CD4-positive, CD25-positive, alpha-beta regulatory T cell (primary cell): ENCODE measurements at places on chromosomes 3 and 15. TPM values are rescaled to one million over a fixed set of nuclear protein-coding genes. Genes with fewer than 3 reads are reported as not detected.

DNA sequence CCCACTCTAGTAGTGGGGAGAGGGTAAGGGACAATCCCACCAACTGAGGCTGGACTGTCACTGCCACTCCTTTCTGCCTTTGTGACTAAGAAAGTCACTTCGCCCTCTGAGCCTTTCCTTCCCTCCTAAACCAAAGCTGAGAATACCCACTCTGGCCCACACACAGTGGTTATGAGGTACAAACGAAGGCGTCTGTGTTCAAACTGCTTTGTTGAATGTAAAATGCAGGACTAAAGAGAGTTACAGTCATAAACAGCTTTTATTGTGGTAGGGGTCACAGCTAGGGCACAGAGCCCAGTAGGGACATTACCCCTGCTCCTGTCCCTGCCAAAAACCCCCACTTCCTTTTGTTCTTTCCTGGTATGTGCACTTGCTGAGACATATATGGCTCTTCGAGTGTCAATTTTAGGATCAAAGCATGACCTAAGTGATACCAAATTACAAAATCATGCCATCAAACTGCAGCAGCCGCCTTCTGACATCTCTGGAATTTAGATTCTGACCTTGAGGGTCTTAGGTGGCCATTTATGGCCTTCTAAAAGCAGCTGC lies 45.1 kb downstream of the CTDSPL start:
- DNase-seq, result no peak

- no peak for DNase-seq
Observed at GRCh38 chr15:70437882-70438451, 325.4 kb downstream of the UACA start.

GRCh38 chr3:184506561-184506991 lies 55.0 kb upstream of the EPHB3 start:
- DNase-seq, result no peak

DNA sequence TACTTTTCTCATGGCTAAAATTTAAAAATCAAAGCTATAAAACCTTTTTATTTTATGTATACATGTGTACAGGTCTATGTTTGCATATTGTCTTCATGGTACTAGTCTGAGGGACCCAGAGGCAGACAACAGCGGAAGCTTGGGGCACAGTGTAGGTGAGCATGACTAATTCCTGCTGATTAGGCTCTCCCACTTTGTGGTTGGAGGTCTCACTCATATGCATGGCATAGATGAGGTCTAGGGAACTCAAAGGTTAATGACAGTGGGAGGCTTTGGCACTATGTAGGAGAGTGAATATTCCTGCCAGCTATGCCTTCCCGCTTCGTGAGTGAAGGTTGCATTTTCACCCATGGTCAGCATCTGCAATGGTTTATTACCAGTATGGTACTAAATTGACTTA lies 47.5 kb upstream of the AADACL2 start:
- DNase-seq, result no peak

DNA sequence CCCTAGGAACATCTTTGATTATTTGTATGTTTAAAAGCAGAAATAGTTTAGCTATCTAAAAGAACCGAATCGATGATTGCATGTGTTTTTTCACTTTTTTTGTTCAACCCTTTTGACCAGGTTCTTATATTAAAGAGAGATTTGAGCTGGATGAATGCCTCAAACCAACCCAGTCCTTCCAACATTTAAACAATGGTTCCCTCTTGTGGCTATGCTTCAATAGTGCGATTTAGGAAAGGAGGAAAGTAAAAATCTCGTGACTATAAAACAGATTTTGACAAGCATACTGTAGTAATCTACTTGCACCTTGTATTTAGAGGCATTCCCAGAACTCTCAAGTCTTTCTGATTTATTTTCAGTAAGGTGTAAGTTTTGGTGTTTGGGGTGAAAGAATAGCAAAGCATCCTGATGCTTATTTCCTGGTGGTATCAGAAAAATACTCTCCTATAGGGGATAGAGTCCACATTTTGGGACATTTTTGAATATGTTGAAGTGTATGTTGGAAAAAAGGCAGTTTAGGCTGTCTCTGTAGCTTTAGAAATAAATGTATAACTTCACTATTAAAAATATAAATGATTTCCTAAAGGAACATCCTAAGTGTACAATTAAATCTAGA lies 159.6 kb upstream of the KCNH8 start:
- DNase-seq, result no peak

The TMCO5A gene
- not detected for polyA plus RNA-seq

The GPR149 gene
- not detected for polyA plus RNA-seq

DNA sequence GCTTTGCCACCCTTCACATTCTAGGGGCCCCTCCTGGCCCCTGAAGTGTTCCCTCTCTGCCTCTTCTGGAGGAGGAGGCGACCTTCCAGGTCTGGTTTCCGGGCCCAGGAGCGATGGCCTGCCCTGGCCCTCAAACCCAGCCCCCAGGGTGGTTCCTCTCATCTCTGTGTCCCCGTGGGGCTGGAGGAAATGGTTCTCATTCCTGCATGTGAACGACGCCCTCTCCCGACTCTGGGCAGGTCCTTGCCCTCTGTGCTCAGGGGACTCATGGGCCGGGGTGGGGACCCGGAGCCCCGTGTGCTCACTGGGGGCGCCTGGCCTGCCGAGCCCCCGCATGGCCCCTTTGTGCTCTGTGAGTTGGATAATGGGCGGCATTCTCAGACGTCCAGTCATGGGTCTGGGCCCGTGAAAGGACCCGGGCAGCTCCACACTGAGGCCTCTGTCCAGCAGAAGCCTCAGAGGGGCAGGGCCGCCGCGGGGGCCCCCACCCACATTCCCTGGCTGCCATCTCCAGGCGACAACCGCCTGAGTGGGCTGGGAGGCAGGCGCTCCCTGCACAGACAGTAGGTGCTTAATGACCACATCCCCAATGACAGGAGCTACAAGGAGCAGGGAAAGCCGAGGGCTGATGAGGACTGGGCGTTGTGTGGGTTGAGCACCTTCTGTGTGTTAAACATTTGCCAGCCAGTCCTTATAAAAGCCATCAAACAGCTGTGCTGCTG lies 5.5 kb upstream of the PLXND1 start:
- no peak for DNase-seq

DNA sequence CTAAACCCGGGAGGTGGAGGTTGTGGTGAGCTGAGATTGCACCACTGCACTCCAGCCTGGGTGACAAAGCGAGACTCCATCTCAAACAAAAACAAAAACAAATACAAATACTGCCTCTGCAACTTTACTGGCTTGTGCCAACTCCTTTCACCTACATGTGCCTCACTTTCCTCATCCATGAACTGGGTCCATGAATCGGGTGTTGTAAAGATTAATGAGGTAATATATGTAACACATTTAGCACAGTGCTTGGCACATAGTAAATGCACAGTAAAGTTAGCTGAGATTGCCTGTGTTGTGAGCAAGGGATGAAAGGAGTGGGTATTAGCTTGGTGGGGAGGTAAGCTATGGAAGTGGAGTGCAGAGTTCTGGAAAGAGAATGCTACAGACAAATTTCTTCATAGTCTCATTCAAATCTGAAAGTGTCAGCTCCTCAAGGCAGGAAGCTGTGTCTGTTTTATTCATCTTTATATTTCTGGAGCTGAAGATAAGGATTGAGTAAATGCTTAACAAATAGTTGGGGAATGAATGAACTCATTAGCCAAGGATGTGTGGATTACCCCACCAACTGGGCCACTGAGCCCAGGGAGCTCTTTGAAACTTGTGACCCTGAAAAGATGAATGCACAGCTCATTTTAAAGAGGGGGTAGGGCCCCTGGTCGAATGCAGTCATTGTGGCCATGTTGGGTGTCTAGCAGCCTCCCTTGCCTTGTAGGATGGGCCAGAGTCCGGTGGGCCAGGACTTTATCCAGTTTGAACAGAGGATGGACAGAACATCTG lies 7.7 kb upstream of the CDCP1 start:
- DNase-seq, result no peak

DNA sequence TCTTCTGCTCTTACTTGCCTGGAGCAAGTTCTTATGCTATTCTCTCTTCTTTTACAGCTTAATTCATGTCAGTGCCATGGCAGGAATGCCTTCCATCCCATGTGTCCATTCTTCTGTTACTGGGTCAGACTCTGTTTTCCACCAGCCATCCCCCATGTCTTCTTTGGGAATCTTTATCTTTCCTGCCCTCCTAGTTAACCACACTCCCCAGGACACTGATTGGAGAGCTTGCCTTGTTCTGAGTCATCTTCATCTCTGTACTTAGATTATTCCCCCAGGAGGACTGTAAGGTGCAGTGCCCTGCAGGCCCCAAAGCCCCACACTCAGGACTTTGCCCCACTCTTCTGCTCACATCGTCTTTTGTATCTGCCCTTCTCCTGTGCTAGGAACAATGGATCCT lies 3.6 kb downstream of the ABHD17C start:
- DNase-seq, result no peak

GRCh38 chr15:68386587-68387288 lies 45.2 kb downstream of the ITGA11 start:
- DNase-seq, result no peak

DNA sequence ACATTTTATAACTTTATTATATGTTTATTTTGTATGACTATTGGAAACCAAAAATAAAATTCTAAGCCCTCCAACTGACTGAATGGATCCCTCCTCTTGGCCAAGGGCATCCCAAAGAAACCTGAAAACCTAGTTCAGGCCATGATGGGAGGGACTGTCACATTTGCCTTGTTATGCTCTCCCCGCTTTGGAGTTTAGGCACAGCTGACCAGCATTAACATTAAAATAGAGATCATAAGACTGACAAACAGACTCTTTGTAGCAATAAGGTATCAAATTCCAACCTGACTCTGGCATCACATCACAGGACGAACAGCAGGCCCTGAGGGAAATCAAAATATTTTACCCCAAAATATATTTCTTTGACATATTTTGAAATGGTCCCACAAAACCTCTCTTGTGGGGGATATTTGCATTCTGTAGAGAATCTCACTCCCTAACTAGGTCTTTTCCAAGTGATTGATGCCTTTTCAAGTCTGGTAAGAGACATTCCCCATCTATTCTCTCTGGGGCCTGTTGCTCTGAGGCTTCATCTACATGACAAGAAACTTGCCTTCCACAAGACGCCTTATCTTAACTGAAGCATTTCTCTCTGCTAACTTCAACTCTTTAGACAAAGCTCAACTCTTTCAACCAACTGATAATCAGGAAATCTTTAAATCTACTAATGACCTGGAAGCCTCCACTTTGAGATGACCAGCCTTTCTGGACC lies 81.8 kb upstream of the PRR23E start:
- DNase-seq, result no peak

The OCA2 gene
- polyA plus RNA-seq, result not detected

GRCh38 chr3:5503136-5503535 lies 315.6 kb downstream of the EDEM1 start:
- no peak for DNase-seq

DNA sequence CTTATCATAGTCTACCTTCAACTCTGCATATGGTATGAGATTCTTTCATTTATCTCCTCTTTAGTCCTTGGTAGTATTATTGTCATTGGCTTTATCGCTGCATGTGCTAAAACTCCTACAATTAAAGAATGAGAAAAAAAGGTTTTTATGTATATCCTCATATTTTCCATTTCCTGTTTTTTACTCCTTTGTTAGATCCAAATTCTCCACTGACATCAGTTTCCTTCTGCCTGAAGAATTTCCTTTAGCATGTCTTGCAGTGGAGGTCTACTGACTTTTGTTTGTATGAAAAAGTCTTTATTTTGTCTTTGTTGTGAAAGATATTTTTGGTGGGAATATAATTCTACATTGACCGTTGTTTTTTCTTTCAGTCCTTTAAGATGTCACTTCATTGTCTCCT lies 81.0 kb upstream of the TNIK start:
- DNase-seq, result no peak

GRCh38 chr3:183792976-183793375 lies 32.4 kb downstream of the MAP6D1 start:
- no peak for DNase-seq

DNA sequence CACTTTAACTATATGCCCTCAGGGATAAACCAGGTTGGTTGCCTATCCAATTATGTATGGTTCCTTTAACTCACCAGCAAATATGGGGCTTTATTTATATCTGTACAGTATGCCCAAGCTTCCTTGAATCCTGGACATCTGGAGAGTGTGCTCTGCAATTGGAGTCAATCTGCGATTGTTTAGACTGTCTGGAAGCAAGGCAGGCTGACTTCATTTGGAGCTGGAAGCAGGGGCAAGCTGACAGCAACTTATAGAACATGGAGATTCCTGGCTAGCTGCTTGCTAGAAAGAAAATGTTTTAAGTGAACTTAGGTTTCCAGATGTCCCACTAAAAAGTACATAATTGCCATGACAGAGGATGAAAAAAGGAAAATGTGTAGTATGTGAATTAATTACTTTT lies 63.7 kb upstream of the TPRG1 start:
- no peak for DNase-seq

DNA sequence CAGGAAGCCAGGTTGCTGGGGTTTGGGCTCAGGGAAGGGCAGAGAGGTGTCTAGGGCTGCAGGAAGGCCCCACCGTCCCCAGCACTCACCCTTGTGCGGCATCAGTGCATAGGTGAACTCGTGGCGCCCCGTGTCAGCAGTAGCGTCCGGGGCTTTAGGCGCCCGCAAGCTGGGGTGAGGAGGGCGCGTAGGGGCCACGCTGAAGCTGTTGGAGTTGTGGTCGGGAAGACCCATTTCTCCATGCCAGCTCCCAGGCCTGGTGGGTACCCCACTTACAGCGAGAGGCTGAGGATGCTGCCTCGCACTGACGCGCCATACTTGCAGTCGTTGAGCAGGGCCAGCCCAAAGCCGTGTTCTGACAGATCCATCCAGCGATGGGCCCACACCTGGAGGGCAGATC lies 9.7 kb downstream of the NEIL1 start:
- DNase-seq, result no peak

The GADL1 gene
- polyA plus RNA-seq, result not detected

- DNase-seq, result no peak
Observed at GRCh38 chr3:109553591-109554371, 216.4 kb upstream of the DPPA4 start.

The ISG20 gene
- 832 TPM for polyA plus RNA-seq

GRCh38 chr3:133293397-133294110 lies 106.3 kb upstream of the BFSP2 start:
- no peak for DNase-seq

The IL12A gene
- polyA plus RNA-seq, result 1.1 TPM

The C15orf62 gene
- not detected for polyA plus RNA-seq

DNA sequence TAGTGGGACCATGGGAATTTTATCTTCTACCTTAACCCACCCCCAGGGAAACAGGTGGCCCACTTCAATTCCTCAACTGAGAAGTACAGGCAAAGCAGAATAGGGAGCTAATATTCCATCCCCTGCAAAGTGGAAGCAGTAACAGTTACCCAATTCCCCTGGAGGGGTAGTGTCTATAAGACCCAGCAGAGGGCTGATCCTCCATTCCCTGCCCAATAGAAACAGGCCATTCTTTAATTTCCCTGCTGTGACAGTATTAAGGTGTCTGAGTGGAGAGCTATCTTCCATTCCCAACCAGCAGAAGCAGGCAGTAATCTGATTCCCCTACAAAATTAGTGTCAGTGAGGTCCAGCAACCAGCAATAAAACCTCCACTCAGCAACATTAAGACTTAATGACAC lies 219.8 kb downstream of the ULK4 start:
- no peak for DNase-seq
